Activated CD4-positive, alpha-beta T cell treated with anti-CD3 and anti-CD28 coated beads, Interleukin-10, Interleukin-2, amounts not matched to agents 100 ng/mL and 50 ng/mL, durations not matched to agents 16 hours and 8 hours (primary cell): ENCODE measurements at places on chromosomes 7 and 10.

GRCh38 chr7:99713995-99714570 lies 20.9 kb downstream of the CYP3A7 start:
- DNase-seq = no peak

DNA sequence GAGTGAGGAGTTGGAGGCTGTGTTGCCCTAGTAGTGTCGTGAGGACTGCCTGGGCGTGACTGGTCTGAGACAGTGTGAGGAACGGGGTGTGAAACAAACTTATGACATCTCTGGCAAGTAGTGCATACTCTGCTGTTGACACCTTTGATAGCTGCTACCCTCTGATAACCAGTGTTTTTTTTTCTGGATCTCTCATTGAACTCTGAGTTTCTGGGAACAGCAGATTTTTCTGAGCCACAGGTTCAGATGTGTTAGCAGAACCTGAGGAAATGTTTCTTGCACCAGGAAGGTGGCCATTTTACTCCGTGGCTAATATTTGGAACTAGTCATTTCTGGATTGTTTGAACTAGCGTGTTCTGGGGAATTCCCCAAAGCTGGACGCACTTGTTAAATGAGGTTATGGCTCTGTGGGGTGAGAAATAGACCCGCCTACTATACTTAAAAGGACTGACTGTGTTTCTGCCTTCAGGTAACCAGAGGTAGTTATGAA lies 52.9 kb downstream of the AUTS2 start:
- DNase-seq = peak; percentile 38

DNA sequence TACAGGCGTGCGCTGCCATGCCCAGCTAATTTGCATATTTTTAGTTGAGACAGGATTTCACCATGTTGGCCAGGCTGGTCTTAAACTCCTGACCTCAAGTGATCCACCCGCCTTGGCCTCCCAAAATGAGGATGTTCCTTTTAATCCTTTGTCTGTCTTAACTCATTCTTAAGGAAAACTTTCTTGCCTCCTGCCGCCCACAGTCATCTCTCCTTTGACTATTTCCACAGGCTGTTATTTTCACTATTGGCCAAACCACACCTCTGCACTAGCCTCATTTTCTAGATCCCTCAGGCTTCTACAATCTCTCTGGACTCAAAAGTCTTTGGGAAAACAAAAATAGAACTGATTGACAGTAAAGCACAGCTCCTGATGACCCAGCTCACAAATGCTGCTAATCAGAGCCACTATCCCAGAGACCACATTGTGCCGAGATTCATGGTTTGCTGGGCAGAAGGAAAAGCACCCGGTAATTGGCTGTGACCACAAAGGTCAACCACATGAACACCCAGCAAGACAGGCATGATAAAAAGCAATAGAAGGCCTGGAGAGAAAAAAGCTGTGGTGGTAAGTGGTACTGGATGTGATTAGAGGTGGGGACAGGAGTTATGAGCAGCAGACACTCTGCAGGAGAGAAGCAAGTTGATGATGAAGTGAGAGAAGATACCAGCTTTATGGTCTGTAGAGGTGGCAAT lies 44.1 kb upstream of the ZNRF2 start:
- no peak for DNase-seq

DNA sequence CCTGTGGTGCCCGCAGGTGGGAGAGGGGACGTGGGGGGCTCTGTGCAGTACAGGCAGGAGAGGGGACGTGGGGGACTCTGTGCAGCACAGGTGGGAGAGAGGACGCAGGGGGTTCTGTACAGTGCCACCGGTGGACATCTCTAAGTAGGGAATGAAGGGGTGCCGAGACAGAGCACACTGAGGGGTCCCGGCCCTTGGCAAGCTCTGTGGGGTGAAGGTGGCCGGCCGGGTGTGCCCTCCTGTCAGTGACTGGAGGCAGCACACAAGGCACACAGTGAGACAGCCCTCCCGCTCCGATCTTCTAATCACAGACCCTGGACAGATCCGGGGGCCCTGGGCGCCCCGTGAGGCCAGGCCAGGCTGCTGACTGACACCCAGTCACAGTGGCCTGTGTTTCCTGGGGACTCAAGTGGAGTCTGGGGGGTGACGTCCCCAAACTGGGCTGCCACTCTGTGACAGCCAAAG lies 11.2 kb downstream of the GPR146 start:
- DNase-seq = no peak

- DNase-seq = no peak
Observed at GRCh38 chr10:123109466-123109865, 26.3 kb upstream of the HMX3 start.

DNA sequence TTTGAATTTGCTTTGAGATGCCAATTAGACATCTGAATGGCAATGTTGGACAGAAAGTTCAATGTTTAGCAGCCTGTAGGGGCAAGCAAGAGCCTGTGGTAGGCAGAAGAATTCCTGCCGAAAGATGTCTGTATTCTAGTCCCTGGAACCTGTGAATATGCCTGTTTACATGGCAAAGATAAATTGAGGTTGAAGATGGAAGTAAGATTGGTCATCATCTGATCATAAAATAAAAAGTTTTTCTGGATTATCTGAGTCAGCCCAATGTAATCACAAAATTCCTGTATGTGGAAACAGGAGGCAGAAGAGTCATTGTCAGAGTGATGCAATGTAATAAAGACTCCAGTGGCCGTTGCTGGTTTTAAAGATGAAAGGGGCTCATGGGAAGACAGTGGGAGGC lies 430.5 kb downstream of the MDFIC start:
- DNase-seq = no peak

DNA sequence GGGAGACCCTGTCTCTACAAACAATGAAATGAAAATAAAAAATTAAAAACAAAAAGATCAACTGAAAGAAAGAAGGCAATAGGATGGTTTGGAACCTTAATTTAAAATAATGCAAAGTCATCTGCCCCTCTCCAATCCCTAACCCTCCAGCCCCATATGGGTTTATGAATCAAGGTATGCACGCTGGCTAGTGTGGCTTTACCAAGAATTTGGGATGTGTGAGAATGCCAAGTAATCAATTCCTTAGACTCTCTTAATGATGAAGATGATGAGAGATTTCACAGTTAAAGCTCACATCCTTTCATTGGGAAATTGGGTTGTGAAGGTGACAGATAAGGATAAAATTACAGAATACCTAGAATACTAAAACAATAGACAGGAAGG lies 147.1 kb upstream of the AOAH start:
- DNase-seq = peak; percentile 30

- no peak for DNase-seq
Observed at GRCh38 chr7:133819695-133820094, 307.4 kb upstream of the LRGUK start.

DNA sequence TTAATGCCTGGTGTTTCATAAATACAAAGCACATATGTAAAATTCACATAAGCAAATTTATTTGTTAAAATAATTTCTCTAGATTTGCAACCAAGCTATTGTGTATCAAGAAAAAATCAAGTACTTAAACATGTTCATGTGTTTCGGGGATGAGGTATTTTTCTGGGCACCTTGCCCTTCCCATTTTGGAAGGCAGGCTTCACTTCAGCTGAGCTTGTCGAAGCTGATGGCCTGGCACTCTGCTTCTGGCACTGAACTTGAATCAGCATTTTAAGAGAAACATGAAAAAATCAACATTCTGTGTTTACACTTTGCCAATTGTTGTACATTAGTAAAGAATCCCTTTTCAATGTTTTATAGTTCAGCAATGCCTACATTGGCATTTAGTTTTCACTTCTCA lies 179.1 kb upstream of the STEAP4 start:
- no peak for DNase-seq

DNA sequence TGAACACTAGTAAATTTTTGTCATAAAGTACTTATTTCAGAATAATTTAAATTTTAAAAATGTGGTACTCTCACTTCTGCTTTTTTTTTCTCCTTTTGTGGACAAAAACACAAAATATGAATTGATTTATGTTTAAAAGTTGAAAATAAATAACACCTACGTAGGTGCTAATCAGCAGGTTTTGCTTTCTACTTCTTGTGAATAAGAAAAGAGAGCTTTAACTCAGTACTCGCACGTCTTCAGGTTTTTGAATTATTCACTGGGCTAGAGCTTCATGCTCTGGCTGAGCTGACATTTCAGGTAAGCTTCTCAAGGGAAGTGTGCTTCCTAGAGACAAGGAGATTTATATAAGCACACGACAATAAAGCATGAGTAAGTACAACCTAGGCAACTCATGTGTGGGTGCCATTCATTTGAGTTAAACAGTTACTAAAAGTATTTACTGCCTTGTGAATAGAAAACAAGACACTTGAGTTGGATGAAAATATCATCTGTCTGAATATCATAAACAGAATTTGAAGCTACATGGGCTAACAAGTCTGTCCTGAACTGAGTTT lies 190.0 kb upstream of the POT1 start:
- DNase-seq = no peak

GRCh38 chr7:70712942-70713341 lies 419.0 kb upstream of the GALNT17 start:
- DNase-seq = no peak

GRCh38 chr7:157612009-157612663 lies 275.3 kb downstream of the DNAJB6 start:
- DNase-seq = no peak

DNA sequence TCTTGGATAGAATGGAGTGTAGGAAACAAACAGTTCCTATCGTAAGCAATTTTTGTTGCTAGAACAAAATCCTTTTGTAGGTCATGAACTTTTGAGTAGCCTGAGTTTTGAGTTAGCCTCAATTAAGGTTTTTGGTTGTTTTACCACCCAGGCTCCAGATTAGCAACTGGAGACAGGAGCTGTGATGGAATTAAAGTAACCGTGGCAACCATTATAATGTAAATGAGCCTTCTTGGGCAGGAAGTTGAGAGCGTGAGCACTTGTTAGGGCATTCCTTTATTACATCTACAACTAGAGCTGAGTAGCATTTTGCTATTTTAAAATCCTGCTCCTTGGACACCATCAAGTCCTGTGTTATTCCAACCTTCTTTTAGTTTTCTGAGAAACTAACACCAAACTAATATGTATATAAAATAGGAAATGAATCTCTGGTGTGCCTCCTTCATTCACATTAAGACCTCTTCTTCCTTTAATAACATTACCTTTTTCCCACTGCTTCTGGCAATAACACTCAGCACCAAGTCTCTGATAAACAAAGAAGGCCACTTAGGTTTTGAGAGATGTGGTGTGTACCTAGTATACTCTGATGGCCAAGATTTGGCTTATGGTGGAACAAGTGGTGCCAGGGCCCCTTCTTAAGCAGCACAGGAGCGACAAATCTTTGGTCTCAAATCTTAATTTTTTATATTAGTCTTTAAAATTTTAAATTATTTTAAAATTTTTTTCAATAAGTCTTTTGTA lies 34.0 kb downstream of the AHCYL2 start:
- DNase-seq = no peak

DNA sequence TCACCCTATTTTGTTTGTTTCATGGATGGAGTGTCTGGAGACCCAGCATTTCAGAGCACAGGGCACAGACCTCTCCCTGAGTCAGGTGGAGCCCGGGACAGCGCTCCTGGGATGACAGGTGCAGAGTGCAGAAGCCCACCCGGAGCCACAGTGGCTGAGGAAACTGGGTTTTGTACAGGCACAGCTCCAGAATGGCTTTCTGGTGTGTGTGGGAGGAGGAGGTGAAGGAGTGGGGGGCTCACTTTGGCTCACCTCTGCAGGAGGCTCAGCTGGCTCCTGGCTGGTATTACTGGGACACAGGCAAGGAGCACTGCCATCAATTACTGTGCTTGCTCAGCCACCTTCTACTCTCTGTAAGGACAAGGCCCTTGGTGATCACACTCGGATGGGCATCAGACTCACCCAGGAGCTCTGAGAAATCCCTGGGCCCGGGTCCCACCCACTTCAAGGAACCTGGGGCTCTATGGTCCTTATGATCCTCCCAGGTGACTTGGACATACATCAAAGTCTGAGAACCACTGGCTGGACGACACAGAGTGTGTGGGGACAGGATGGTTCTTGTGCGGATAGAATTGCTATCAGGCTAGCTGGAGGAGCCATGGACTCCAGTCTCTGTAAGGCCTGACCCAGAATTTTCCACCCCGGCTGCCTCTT lies 221.1 kb upstream of the ZNF32 start:
- no peak for DNase-seq

DNA sequence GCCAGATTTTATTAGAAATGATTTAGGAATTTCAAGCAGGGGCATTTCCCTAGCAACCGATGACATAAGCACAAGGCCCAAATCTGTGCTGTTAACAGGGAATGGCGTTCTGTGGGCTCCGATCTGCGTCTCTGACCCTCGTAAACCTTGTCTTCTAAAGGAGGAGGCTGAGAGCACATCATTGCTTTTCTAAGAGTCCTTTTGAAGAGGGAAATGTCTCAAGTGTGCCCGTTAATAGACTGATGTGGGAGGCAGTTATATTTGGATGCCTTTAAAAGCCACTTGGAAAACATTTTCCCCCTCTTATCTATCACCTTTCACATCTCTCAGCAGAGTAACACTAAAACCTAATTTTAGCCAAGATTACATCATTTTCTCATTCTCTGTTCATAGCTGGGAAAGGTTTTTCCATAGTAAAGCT lies 424.1 kb upstream of the GALNT17 start:
- no peak for DNase-seq

DNA sequence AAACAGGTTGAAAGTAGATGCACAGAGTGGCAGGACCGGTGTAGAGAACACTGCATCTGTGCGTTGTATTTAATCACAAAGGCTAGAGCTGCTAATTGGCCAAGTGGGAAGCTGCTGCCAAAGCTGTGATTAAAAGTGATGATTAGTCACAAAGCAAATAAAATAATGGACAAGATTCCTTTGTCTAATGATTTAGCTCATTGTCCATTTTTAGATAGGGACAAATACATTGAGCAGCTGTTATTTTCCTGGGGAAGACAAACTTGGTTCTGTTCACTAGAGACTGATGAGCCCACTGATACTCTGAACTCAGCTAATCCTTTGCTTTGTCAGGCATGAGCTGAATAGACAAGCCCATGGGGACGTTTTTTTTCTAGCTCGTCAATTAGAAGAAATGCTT lies 19.7 kb downstream of the UBE3C start:
- DNase-seq = no peak

- DNase-seq = no peak
Observed at GRCh38 chr7:37433166-37433565, 15.5 kb downstream of the ELMO1 start.

GRCh38 chr10:81215498-81215897 lies 659.5 kb upstream of the NRG3 start:
- DNase-seq = no peak

DNA sequence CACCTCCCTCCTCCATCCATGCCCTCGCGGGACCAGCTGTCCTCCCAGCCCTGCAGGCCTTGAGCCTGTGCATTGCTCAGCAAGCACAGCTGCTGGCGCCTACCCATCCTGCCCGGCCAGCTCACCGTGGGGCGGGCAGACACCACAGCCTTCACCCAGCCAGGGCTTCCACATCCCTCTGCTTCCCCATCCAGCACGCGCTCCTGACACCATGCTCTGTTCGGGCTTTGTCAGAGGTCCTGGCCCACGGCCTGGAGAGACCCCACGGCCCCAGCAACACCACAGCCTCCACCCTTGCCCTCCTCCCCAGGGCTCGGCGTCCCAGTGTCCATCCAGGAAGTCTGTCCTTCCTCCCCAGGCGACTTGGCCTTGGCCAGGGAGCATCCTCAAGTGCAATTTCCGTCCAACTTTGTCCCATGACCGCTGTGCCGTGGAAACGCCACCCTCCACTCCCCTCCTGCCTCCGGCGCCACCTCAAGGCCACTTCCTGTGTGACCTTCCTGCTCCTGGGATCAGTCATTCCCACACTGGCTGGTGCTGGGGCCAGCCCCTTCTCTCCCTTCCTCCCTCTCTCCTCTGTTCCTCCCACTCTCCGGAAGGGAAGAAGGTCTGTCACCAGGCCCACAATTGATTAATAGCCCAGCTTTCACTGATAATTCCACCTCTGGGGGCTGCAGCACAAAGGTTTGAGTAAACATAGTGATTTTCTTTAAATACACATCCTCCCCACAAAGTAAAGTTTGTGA lies 71.5 kb upstream of the SMNDC1 start:
- DNase-seq = no peak

- DNase-seq = no peak
Observed at GRCh38 chr7:130901209-130901783, 167.3 kb upstream of the KLF14 start.
